ENCODE measurements at places on chromosomes 6 and 20.

DNA sequence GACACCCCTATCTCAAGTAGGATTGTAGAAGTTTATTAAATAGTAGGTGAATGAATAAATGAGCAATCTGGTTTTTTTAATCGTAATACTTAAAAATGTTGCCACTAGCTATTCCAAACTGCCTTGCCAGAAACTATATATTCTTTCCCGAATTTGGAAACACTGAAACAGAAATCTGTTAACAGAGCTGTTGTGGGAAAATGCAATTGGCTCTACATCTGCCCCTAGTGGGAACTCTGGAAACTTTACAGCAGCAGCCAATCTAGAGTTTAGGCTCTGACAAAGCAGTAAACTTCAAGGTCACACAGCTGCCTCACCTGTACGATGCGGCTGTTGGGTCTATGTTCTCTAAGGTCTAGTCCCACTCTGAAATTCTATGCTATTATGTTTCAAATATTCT, 41.7 kb downstream of the SYNE1 start:
- no peak for DNase-seq

DNA sequence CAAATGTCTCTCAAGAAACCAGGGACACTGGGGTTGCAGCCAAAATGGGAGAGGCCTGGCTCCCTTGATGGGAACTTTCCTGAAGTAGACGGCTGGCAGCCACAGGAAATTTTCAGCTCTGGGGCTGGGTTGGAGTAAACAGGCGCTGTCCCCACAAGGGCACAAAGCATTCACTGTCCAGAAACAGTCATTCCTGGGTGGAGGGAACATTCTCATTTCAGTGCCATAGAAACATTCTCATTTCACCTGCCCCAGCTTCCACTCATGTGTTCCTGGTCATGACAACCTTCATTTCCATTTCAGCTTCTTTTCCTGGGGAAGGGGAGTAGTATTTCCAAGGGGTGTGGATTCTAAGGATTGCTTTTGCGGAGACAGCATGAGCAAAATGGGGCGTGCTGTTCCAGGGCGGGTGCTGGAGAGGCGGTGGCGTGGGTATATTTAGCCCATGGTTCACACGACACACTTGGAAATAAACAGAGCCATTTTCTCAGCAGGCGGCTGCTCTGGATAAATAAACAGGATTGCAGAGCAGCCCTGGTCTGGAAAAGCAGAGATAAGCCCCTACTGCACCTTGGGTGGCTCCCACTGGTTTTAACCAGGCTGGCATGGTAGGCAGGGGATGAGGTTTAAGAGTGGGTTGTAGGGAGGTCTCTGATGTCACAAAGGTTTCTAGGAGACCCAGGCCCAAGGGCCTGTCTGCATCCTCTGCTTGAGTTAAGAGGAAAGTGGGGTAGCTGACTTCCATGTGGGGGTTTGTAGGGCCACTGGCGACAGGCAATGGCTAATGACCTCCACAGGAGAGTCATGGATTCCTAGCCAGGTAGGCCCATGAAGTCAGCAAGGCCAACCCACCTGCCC, 32.9 kb downstream of the COX4I2 start:
- DNase-seq, result no peak

DNA sequence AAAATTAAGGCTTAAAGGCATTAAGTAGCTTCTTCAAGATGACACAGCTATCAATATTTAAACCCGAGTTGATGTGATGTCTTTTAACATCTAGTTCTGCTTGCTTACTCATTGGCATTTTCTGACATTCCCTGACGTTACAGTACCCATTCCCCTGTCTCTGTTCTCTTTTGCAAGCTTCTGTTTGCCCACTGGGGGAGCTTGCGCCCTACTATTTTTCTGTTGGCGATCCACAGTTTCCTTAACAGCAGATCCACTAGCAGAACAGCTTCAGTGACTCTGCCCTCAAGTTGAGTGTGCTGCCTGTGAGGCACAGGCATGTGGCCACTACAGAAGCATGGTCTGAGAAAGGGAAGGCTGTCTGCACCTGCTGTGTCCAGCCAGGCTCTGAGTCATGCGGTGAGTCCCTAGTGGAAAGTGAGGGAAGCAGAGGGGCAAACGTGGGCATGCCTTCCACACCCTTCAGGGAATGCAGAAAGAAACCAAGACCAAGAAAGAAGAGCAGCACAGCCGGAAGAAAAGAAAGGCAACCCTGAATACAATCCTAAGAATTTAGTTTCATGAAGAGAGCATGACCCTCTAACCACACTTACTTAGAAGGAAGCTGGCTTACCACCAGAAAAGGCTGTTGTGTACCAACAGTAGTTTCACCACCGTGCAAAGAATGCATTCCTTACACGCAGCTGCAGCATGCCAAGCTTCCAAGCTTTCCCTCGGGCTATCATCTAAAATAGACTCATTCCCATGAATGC, 97.7 kb upstream of the VGLL2 start:
- no peak for DNase-seq

- DNase-seq, result no peak
These were observed 5.3 kb upstream of the FNDC1 start for GRCh38 chr6:159163901-159164370.

- DNase-seq, result no peak
These were observed 262.8 kb upstream of the HS3ST5 start for GRCh38 chr6:114605656-114606055.

DNA sequence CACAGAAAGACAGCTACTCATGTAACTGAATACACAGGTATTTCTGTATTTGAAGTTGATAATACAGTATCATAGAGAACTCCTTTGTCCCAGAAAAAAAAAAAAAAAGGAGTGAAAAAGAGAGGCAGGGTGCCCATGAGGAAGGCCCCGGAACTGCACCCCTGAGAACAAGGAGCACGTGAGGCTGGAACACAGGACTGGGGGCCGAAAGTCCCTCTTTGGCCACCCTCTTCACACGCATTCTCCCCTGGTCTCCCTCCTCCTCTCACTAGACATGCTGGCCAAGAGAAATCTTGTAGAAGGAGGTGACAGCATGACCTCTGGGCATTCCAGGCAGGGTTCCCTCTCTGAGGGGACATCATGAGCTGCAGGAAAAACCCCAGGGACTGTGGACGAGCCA, 62.7 kb upstream of the TRAF3IP2 start:
- no peak for DNase-seq

DNA sequence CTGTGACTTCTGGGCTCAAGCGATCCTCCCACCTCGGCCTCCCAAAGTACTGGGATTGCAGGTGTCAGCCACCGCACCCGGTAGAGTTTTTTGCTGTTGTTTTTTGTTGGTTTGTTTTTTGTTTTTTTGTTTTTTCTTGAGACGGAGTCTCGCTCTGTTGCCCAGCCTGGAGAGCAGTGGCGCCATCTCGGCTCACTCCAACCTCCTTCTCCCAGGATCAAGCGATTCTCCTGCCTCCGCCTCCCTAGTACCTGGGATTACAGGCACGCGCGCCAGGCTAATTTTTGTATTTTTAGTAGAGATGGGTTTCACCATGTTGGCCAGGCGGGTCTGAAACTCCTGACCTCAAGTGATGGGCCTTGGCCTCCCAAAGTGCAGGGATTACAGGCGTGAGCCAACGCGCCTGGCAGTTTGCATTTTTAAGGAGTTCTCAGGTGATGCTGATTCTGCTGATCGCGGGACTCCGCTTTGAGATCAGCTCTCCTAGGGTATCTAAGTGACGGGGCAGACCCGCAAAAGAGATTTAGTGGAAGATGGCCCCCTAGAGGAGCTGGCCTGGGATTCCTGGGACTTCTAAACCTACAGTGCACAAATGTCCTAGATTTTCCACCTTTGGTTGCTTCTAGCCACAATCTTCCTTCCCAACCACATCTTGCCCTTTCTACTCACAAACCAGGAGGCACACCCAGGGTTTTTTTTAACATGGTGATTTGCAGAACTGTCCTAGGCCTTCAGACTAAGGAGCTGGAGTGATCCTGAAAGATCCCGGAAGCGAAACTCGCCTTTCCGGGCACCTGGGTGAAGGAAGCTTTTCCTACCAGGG, 45.2 kb downstream of the DPPA5 start:
- no peak for DNase-seq

DNA sequence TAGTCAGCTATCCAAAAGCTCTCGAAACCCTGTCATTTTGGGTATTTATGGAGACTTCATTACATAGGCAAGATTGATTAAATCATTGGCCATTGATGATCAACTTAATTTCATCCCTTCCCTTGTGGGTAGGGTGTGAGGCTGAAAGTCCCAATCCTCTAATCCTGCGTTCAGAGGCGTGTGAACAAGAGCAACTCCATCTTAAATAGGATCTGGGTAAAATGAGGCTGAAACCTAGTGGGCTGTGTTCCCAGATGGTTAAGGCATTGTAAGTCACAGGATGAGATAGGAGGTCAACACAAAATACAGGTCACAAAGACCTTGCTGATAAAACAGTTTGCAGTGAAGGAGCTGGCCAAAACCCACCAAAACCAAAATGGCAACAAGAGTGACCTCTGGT, 641.7 kb upstream of the GJE1 start:
- no peak for DNase-seq

GRCh38 chr6:35498422-35499067, 1.7 kb upstream of the TEAD3 start:
- no peak for DNase-seq

GRCh38 chr6:104705095-104705707, 154.5 kb downstream of the HACE1 start:
- DNase-seq, result no peak

GRCh38 chr6:160690458-160690857, 11.6 kb upstream of the PLG start:
- DNase-seq, result no peak

DNA sequence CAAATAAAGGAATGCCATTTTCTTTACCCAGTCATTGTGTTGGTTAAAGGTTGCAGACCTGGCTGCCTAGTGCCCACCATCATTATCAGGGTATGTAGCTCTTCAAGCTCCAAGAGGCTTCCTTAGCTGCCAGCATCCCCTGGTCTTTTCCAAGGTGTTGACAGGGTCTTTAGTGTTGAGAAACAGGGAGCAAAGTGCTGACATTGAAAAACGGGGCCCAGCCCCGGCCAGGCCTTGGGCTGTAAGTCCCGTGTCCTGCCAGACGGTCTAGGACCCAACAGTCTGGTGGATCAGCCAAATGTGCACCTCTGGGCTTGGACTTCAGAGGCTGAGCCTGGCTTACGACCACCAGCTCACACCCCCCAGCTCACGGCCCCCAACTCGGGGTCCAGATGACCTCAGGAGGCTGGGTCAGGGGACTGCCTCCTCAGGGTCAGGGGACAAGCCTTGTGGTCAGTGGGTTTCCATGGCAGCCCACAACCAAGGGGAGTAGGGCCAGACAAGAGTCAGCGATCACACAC, 114.4 kb upstream of the MLN start:
- no peak for DNase-seq

- no peak for DNase-seq
These were observed 2.1 kb downstream of the SGK2 start for GRCh38 chr20:43560974-43561373.

- no peak for DNase-seq
These were observed 25.7 kb downstream of the DSE start for GRCh38 chr6:116396441-116396840.

DNA sequence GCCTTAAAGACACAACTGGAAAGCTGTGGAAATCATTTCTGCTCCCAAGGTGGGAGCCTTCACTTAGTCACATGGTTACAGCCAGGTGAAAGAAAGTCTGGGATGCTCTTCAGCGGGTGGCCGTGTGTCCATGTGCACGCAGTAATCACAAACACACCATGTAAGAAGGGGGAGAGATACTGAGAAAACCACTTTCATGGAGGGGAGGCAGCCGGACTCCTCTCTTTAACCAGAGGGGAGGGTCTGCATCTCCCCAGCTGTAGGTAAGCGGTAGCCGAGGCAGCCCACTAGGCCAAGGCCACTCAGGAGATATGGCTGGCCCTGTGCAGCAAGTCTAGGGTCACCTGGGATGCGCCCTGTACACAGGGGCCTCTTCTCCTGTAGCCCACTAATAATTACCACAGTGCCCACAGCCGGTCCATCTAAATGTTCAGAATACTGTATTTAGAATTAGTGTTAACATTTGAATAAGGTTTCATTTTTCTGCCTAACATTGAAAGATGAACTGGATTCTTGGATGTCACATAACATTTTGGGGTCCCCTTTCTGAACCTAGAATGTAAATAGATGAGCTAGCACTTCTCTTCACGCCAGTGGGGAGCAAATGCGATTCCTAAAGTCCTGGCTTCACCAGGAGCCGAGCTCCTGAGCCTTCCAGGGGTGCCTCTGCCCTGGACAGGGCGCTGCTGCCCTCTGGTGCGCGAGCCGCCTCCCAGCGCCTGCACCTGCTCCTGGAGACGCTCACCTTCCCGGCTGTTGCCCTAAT, 15.9 kb downstream of the GPR31 start:
- DNase-seq, result peak; percentile 65

- no peak for DNase-seq
These were observed 6.0 kb upstream of the MTG2 start for GRCh38 chr20:62176866-62177265.

DNA sequence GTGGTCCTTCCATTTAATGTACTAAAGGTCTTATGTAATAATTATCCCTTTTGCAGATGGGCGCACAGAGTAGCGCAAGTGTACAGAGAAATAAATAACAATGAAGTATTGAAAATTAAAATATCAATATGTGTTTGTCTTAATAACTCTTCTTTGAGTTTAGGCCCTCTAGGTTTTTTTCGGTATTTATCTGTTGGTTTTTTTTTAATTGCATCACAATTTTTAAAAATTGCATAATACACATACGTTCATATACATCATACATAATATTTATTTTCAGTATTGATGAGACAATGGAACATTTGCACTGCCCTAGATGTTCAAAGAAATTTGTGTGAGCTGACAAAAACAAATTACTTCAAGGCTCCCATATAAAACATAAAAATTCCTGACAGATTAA, 15.1 kb downstream of the ADGRB3 start:
- no peak for DNase-seq

- peak; percentile 84 for DNase-seq
These were observed at the start of gene FOXC1 for GRCh38 chr6:1609648-1610496. FOXC1 (plus strand) TSS chr6:1609915; CDS start chr6:1610446, 531 bp downstream.

GRCh38 chr20:63568986-63569949, 4.8 kb downstream of the HELZ2 start:
- DNase-seq, result no peak

DNA sequence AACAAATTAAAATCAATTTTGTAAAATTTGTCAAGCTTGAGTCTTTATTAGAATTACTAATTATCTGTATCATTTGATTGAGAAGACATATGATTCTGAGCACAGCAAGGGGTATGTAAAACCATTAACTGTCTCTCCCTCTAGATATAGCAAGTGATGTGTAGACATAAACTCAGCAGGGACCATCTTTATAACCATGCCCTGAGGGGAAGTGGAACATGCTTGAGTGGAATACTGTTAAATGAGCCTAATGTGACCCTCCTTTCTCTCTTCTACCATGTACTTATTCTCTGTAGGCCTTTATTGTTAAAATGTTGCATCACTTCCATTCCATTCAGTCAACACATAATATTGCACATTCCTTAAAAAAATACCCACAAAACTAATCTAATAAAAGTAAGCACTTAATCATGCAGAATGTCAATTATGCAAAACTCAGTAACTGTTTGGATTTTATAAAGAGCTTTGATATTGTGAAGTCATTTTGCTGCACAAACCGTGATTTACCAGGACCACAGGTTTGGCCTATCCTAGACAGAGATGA, 896.6 kb upstream of the MANEA start:
- DNase-seq, result no peak

- DNase-seq, result no peak
These were observed 153.4 kb downstream of the CDC5L start for GRCh38 chr6:44540881-44541280.

- peak; percentile 37 for DNase-seq
These were observed 23.6 kb downstream of the LRP11 start for GRCh38 chr6:149840345-149841075.

- no peak for DNase-seq
These were observed 3.8 kb upstream of the MYBL2 start for GRCh38 chr20:43662943-43663655.

- DNase-seq, result no peak
These were observed 265.8 kb upstream of the TCF21 start for GRCh38 chr6:133623065-133623464.

GRCh38 chr6:105359419-105360370, 43.2 kb downstream of the PREP start:
- no peak for DNase-seq

Data from GM12892 (cell line).